AG20443 (cell line): ENCODE measurements at places on chromosomes 13 and 19.

DNA sequence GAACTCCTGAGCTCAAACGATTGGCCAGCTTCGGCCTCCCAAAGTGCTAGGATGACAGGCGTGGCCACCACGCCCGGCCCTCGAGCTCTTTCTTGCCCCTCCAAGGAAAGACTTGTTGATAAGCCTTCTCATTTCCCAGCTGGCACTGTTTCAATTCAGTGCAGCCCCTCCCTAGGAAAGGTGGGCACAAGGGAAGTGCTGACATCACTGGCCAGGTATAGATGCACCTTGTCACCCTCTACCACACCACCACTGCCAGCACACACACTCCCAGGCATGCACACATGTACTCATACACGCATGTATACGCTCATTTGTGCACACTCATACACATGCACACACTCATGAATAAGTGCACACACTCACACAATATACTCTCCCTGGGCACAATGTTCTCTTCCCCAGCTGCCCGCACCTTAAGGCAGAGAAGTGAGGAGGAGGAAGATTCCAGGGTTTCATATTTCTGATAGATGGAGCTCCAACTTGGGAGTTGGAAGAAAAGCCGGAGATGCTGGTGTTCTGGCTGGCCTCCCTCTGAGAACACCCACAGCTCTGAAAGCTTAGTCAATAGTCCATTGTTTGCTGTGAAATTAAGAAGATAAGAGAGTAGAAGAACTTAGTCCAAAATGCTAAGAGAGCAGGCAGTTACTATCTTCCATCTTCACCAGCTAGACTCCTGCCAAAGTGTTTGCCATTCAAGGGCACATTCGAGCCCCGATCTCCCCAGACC is 196.7 kb downstream of the FOXO1 start:
- no peak for DNase-seq

DNA sequence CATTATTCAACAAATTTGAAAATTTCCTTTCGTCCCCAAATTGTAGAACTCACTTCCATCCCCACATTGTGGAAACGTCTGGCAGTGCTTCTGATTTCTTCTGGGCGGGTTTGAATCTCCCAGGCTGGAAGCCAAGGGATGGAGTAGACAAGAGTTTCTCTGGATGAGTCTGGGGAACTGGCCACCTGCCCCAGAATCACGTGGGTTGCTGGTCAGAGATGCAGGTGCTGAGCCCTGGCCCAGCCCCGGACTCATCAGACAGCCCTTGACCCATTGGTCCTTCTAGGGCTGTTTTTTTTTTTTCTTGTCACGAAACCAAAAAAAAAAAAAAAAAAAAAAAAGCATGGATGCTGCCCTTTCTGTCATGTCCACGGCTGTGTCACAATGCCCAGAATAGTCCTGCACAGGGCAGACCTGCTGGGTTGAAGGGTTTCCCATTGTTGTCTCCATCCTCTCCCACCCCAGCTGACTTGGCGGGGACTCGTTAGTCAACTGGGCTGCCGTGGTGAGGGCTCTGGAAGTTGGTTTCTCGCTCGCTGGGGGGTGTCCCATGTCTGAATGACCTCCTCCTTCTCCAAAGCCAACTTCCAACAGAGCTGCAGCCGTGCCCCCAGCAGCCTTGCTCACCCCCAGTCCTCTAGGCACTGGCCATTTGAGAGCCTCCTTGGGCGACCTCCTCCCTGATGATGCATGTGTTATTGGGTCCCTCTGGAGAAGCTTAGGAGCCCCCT is 12.8 kb downstream of the CHST8 start:
- no peak for DNase-seq

GRCh38 chr19:1269478-1270212 is 513 bp downstream of the CIRBP start:
- DNase-seq = peak; percentile 92

DNA sequence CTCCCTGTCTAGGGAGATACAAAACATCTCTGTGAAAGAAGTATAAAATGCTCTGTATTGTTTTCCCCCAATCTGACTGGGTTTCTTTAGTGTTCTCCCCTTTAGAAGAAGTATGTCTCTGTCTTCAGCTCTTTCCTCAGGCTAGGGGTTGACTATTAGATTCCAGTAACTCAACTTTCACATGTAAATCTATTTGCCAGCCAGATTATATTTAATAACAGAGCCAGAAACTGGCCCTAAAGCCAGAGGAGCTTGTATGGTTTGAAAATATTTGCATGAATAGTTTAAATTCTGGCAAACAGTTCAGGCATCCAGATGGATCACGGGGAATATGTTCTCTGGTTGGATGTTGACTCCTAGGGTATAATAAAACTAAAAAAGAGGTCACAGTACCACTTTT is 22.3 kb upstream of the CYSLTR2 start:
- DNase-seq = no peak

- no peak for DNase-seq
These were observed 158.7 kb downstream of the VWA8 start for GRCh38 chr13:41802043-41802683.

- DNase-seq = no peak
These were observed 23.3 kb upstream of the GGACT start for GRCh38 chr13:100611678-100612492.

- no peak for DNase-seq
These were observed 615.4 kb upstream of the MIR17HG start for GRCh38 chr13:90732049-90732448.

- DNase-seq = no peak
These were observed 13.4 kb upstream of the KLK4 start for GRCh38 chr19:50924586-50924985.

GRCh38 chr19:38852231-38853044 is 2.7 kb upstream of the HNRNPL start:
- DNase-seq = peak; percentile 59

DNA sequence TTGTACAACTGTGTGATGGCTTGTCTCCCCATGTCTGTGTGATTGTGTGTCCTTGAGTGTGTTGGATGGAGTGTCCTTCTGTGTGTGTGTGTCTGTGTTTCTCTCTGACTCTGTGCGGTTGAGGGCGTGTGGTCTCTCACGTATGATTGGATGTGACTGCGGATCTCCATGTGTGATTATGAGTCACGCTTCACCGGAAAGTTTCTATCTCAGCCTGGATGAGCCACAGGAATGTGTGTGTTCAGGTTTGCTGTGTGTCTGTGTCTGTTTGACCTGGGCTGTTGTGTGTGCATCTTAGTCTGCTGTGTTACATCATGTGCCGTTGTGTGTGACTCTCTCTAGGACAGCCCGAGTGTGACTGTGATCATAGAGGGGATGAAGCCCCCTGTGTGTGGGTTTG is 15.5 kb upstream of the ZNF835 start:
- no peak for DNase-seq

DNA sequence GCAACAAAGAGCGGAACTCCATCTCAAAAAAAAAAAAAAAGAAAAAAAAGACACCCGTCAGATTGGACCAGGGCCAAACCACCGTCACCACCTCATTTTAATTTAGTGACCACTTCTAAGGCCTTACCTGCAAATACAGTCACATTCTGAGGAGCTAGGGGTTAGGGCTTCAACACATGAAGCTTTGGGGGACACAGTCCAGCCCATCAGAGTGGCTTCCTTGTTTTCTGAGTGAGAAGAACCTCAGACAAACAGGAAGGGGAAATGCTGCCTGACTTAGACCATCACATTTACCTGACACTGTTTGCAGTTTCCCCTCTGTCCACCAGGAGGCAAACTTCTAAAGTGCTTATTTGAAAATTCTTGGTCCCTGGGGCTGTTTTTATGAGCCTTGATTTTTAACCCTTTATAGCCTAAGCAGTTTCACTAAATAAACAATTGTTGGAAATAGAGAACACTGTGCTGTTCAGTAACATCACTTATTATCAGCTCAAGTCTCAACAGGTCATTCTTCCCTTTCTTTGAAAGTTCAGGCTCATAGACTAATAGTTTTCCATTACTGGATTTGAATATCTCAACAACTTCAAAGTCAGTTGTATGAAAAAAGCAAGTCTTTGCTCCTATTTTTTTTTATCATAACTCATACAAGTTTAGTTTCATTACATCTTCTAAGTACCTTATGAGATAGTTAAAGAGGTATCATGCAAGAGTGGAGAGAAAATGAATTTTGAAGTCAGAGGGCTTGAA is 74.9 kb upstream of the WASF3 start:
- peak; percentile 78 for DNase-seq

DNA sequence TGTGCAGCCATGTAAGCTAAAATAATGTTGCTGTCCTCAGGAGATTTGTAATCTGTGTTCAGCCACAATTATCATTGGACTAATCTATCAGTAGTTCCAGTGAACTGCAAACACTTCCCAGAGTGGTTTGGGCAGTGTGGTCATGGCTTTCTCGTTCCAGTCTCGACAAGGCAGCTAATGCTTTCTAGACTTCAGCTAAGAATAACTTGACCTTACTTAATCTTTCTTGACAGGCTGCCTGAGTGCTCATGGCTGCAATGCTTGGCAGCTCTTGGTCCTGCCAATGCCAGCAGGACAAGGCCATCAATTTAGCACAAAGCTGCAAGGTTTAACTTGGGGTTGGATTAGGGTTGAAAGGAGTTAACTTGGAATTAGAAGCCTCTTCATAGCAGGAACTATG is 32.8 kb downstream of the ATP12A start:
- no peak for DNase-seq

DNA sequence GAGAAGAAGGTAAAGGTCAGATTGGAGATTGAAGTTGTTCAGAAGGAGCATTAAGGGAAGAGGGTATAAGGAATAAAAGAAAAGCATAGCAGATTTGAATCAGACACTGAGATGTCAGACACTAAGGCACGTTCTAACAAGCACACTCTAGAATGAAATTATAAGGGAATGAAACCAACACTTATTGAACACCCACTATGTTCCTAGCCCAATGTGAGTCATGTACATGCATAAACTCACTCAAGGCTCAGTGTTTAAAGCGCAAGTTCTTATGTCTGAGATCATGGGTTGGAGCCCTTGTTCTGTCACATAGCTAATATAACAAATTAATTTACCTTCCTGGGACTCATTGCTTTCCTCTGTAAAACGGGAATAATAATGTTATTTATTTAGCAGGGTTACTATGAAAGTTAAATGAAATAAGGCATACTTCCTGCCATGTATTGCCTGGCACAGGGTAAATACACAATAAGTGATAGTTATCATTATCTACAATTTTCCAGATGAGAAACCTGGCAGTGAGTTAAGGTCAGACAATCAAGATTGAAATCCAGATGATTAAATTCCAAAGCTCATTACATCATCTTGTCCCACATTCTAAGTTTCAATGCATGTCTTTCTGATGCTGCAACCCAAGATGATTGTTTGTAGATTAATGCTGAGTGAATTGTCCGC is 68.3 kb upstream of the DACH1 start:
- no peak for DNase-seq

DNA sequence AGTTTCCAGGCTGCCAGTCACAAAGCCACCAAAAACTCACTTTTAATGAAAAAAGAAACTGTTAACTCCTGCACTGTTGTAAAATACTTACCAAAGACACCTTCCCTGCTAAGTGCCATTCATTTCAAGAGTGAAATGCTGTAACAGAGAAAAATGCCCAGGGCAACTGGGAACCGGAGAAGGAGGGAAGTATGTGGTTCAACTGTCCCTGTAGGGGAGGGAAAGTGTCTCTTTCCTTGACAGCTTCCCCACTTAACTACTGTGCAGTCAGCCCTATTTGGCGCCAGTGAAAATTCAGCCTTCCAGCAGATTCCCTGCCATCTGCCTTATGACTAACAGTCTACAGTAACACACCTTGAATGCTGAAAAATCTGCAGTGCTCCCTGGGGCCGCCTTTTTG is 789.0 kb downstream of the DIAPH3 start:
- DNase-seq = no peak

DNA sequence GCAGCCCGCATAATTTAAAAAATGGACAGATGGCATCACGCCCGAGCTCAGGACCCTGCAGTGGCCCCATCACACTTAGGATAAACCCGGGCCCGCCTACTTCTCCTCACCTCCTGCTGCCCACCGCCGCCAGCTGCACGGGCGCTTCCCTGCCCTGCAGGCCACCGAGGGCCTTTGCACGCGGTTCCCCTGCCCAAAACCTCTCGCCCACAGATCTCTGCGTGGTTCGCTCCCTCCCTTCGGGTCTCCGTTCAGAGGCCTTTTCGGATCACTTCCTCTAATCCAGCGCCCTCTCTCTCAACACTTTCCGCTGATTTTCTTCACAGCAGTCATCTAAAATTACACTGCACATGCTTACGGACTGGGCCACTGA is 1.8 kb downstream of the SHISA7 start:
- DNase-seq = no peak

DNA sequence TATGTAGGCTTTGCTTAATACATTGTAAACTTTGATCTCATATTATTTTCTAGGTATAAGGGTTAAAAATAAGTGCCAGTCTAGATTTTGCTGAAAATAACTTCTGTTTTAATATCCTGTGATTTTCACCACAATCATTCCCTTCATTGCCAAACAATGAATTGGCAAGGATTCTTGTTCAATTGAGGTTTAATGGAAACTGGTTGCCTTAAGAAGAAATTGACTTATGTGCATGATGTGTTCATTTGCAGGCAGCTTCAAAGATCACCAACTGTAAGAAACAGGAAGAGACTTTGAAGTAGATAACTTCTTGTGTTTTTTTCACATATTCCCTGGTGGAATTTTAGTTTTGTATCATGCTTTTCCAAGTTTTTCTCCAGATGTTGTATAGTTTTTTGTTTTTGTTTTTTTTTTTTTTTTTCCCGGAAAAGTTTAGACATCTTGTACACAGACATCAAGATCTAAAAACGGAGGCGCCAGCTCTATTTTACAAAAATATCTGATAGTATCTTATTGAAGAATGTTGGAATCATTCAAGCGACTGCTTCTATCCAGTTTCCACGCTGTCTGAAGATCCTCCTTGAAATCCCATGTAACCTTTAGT is 108.3 kb downstream of the POSTN start:
- DNase-seq = no peak

DNA sequence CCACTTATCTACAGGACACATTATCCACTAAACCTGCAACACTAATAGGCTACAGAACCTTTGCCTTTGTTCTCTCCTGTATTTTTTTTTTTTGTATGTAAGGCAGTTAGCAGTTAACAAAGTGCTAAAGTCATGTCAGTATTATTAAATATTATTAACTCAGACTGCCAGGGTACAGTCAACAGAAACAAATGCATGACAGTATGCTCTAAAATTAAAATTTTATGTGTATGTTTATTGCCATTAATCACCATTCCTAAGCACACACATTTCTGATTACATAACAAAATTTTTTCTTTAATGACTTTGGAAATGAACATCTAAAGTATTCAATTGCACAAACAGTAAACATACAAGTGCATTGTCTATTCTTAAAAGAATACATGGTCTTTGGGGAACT is 41.7 kb downstream of the XPO4 start:
- no peak for DNase-seq

GRCh38 chr19:5827891-5828660 is 11.4 kb downstream of the FUT6 start:
- peak; percentile 100 for DNase-seq

- DNase-seq = peak; percentile 47
These were observed 537.6 kb downstream of the EFNB2 start for GRCh38 chr13:105997581-105998550.

DNA sequence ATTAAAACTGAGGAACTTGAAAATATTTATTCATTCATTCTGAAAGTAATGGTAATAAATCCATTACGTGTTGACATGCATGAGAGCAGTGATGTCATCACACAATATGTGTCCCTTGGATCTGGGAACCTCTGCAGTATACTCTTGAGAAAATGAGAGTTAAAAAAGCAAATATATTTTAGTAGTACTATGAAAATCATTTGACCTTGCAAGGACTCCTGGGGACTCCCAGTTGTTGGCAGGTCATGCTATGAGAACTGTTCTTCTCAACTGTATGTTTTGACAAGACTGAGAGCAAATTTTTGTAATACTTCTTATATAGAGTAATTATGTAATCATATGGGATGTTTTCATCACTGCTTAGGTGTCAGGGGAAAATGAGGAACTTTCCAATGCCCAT is 249.4 kb downstream of the PCCA start:
- no peak for DNase-seq
